ENCODE measurements at places on chromosomes 1 and 21.
A peak's percentile ranks its signal among the peaks of the same experiment; 100 is the strongest.

DNA sequence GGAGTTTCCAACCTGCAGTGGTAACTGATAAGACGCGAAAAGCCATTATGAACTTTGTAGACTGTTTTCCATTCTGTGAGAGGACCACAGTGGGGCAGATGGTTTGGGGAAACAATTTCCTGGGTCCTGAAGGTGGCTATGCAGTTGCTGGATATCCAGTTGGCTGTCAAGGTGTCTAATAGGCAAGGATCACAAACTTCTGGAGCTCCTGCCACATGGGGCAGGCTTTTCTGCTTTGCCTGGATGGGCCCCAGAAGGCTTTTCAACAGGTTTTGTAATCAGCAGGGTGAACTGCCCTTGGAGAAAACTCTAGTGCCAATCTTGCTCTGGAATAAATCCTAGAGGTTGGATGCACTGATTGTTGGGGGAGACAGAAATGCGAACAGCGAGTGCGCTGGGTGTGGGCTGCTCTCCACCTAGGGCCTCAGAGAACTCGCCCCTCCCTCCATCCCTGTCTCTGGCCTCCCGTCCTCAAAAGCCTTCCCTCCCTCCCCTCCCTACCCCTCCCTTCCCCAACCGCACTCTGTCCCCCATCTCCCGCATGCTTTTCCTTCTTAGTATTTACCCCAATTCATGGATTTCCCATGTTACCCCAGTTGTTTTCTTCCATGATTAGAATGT, 210.3 kb upstream of the USP24 start:
- DNase-seq: no peak

DNA sequence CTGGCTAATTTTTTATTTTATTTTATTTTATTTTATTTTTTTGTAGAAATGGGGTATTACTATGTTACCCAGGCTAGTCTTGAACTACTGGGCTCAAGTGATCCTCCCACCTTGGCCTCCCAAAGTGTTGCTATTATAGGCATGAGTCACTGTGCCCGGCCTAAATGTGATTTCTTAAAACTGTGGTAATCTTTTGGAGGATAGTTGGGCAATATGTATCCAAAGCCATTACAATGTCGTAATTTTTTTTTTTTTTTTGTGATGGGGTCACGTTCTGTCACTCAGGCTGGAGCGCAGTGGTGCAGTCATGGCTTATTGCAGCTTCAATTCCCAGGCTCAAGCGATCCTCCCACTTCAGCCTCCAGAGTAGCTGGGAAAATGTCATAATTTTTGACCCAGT, 14.2 kb downstream of the ETV3L start:
- DNase-seq: no peak

- DNase-seq: no peak
Measured at GRCh38 chr1:18341291-18342069, 139.2 kb upstream of the KLHDC7A start.

- no peak for DNase-seq
Measured at GRCh38 chr1:20184997-20185833, 681 bp upstream of the UBXN10 start.

GRCh38 chr21:28971171-28971570, 21.5 kb downstream of the LTN1 start:
- peak; percentile 19 for DNase-seq

Measured in AG08395 (cell line).